Left hindlimb (tissue), 1 donor: ENCODE measurements at places on chromosomes 3 and 15.

DNA sequence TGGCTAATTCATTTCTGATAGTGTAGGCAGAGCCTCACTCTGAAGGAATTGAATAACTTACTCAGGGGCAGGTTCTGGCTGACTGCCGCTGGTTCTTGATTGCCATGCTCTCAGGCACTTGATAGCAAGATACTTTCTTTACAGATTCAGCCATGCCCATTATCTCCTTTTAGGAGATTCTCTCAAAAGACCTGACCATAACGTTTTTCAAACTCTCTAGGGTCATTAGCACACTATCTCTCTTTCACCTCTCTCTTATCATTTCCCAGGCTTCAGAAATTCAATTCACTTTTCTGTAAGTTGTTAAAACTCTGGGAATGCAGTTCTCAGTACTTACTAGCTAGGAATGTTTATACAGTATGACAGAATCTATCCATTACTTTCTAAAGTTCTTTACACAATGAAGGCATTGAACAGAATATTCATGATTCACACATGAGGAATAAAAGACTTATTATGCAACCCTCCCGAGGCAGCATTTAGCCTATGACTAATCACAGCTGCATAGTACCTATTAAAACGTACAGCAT is 850.3 kb upstream of the CADM2 start:
- no peak for DNase-seq

GRCh38 chr3:31300456-31301443 is 232.0 kb upstream of the STT3B start:
- DNase-seq = no peak

GRCh38 chr15:64542091-64542490 is 81.7 kb downstream of the ZNF609 start:
- DNase-seq = no peak

DNA sequence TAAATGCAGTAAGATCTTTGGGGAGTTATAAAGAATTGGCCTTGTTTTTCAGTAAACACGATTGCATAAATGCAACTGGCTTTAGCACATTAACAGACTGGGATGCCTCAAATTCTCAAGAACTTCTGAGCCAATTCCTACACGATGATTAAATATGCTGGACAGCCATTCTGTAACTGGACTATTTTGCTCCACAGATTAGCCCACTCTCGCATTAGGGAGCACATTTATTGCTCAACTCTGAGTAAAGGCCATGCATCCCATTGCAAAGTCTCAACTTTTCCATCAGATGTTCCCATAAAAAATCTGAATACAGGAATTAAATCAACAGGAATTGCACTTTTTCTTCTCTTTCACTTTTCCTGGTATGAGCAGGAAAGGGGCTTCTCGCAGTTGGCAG is 66.7 kb upstream of the PRICKLE2 start:
- no peak for DNase-seq

DNA sequence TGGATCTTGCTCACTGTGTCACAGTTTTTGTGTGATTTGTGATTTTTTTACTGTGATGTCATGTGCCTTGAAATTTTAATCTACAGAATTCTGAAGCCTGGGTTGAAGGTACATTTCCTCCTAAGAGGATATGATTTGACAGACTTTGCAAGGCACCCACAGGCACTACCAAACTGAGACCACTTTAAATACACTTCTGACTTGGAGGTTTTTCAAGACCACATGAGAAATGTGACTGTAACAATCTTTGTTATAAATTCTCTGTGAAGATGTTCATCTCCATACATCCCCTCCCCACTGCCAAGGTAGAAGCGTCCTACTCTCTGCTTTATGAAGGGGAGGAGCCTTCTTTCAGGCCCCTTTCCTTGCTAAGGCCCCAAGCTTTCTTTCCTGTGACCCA is 22.8 kb downstream of the UBXN7 start:
- DNase-seq = no peak

- no peak for DNase-seq
Observed at GRCh38 chr3:58566398-58567250, 10.6 kb downstream of the FAM107A start.

- DNase-seq = no peak
Observed at GRCh38 chr3:117735481-117736101, 1026.0 kb downstream of the TUSC7 start.

- DNase-seq = no peak
Observed at GRCh38 chr3:15273227-15273626, 59.2 kb downstream of the SH3BP5 start.

DNA sequence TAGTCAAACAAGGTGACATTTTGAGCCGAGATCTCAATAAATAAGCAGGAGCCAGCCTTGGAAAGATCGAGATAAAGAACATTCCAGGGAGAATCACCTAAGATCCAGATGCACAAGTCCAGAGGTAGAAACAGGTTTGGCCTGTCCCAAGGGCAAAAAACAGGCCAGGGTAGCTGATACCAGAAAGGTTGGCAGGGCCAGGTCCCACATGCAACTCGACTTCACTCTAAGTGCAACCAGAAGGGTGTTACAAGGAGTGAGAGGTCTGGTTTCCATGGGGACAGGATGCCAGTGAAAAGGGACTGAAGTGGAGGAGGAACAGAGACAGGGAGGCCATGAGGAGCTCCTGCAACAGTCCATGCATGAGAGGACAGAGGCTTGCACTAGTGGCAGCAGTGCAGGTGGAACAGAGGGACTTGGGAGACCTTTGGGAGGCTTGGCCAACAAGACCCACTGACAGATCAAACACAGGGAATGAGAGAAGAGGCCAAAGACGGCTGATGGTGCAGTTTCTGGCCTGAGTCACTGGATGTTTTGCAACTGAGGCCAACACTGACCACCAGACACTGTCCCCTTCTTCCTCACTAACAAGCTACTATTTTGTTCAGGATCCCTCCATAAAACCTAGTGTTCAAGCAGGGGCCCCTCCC is 5.2 kb downstream of the TPRA1 start:
- no peak for DNase-seq

DNA sequence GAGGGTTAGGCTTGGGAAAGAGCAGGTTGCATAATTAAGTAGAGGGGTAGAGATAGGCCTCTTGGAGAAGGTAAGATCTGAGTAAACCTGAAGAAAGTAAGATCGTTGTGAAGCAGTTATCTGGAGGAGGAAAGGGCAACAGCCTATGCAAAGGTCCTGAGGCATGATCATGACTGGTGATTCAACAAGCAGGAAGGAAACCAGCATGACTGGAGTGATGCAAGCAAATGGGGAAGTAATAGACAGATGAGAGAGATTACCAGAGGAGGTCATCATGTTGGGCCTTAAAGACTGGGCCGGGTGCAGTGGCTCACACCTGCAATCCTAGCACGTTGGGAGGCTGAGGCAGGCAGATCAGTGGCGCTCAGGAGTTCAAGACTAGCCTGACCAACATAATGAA is 360.2 kb downstream of the EPHB1 start:
- no peak for DNase-seq

GRCh38 chr3:118412503-118412902 is 622.1 kb downstream of the IGSF11 start:
- DNase-seq = no peak
